ENCODE measurements at places on chromosomes 3 and 15.

- no peak for DNase-seq
These were observed 264.9 kb downstream of the EBLN2 start for GRCh38 chr3:73326396-73326795.

DNA sequence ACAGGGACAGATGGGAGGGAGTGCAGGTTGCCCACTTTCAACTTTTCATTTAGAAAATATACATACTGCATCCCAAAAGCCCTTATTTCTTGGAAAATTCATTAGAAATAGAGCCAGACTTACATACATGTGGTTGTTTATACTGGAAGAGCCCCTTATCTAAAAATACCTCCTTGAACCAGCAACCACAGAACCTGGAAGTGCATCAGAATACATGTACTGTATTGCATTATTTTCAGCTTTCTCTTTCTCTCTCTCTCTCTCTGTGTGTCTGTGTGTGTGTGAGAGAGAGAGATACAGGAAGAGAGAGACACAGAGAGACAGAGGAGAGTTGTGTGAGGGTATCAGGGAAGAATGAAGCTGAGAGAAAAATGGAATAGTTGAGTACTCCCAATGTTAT lies 29.5 kb upstream of the LSAMP start:
- DNase-seq, result no peak

DNA sequence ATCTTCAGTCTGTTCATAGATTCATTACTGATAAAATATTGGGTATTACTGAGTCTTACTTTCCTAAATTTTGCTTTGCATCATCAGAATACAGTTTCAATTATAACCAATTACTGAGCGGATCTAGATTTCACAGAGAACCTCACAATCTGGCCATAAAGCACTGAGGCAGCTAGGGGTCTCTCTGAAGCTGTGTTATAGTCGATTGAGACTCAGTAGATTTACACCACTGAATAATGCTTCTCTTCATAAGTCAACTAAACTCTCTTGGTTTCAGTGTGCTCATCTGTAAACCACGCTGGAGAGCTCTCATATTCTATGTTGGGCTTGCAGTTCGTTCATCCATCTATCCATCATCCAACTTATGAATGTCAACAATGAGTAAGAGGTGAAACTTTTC lies 180.6 kb downstream of the GREM1 start:
- DNase-seq, result no peak

DNA sequence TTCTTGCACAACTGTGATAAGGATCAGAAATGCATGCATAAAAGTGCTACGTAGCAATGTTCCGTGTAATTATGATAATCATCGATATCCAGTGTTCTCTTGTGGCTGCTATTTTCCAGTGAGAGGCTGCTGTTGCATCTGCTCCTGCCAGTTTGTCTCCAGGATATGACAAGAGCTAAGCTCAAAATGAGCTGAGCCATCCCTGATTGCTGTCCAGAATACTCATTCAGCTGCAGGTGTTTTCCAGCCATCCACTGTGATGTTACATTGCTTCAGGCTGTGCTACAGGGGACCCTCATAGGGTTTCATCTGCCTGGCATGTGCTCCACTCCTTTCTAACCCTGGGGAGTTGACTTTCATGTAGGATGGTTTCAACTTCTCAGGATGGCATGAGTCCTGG lies 976.0 kb downstream of the ROBO1 start:
- no peak for DNase-seq

GRCh38 chr3:51721062-51721745 lies 14.3 kb downstream of the GRM2 start:
- DNase-seq, result no peak

DNA sequence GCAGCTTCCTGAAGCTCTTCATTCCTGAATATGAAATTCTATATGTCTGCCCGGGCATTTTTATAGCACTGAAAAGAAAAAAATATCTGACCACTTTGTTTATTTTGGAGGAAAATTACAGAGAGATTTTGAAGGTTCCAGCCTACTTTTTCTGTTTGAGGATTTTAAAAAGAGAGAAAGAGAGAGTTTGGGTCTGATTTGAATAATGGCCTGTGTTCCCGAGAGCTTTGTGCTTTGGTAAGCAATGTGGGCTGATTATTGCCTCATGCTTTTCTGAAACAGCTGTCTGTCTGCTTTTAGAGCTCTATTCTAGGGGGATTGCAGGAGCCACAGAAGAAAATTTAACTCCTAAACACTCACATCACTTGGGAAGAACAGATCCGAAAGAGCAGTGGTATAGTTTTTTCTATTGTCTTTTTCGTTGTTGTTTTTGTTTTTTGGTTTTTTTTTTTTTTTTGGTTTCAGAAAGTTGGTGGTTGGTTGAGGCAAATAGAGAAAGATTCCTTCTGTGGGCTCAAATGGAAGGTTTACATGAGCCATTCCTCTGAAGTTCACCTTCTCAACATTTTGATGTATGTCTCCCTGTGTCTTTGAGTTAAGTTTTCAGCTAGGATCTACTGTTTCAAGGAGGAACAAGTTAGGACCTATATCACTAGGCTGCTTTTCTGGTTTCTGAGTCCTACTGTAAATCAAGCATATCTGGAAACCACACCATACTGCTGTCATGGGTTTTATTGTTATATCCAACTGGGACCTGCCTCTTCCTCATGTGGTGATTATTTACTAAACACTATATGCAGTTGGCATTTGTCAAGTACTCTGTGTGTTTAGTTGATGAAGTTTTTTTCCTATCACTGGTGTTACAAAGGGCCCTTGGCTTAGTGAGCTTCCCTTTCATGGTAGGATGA lies 178.9 kb downstream of the KCNMB2 start:
- no peak for DNase-seq

DNA sequence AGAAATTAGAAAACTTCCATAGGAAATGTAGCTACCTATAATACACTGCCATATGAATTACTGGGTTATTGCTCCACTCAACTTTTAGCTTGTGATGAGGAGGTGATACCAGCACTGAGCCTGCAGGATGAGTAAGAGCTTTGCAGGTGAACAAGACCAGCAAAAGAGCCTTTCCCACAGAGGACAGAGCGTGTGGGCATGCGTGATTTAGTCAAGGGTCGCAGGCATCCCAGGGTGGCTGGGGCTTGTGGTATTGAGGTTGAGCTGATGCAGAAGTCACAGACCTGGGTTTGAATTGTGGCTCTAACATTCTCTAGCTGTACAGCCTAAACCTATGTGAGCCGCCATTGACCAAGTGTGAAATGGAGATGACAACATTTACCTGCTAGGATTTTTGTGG lies 5.6 kb downstream of the NRROS start:
- DNase-seq, result no peak

DNA sequence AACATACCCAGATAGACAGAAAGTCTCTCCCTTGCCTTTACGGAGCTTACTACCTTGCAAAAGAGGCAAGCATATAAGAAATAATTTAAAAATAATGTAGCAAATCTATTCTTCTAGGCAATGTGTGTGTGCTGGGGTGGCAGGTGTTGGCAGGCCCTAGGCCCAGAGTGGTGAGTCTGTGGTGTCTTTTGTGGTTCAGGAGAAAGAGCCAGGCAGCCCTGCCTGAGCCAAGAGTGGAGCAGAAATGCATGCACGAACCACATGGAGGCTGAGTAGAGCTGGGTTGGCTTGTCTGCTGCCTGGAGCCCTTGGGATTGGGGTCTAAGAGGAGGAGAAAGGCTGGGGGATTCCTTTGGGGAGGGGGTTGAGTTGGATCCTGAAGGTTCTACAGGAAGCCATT lies 70.2 kb upstream of the MYZAP start:
- DNase-seq, result no peak

DNA sequence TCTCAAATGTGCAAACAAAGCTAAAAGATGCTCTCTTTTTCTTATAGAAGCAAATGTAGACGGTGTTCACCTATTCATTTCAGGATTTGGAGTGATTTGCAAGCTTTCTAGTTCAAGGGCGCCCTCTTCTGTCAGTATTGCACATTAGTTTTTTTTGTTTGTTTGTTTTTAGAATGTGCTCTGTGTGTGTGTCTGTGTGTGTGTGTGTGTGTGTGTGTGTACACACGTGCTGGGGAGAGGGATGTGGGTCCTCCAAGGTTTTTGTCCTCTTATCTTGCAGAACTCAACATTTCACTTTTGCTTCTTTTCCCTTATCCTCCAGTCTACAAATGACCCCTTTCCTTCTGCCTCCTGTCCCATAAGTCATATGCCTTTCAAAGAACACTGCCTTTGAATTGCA lies 23.5 kb downstream of the DNAH1 start:
- DNase-seq, result no peak

DNA sequence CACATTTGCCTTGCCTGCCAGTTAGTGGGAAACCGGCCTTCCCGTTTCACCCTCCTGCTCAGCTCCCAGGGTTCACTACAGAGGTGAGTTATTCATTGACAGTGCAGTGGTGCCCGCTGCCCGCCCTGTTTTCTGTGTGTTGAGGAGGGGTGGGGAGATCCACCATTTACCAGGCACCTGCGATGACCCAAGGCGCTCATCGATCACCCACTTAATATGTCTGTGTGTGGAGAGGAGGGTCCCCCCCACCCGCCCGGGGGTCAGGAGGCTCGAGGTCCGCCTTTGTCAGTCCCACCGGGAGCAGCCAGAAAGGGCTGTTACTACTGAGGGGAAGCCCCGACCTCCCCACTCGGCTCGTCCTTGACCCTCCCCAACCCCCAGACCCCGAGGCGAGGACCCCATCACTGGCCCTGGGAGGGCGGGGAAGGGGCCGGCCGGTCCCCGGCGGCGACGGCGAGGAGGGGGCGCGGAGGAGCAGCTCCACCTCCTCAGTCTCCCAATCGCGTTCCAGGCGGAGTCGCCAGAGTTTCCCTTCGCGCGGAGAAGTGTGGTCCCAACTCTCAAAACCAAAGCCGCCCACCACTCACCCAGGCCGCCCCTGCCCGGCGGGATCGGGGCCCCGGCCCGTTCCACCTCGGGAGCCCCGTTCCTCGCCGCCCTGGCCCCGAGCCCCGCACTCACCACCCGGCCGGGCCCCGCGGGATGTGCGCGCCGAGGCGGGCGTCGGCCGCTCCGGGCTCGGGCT lies 1.1 kb downstream of the PLXNB1 start:
- DNase-seq, result no peak

GRCh38 chr3:20406611-20407011 lies 220.6 kb upstream of the SGO1 start:
- DNase-seq, result no peak

- DNase-seq, result no peak
These were observed 17.9 kb upstream of the RPLP1 start for GRCh38 chr15:69434679-69435078.

DNA sequence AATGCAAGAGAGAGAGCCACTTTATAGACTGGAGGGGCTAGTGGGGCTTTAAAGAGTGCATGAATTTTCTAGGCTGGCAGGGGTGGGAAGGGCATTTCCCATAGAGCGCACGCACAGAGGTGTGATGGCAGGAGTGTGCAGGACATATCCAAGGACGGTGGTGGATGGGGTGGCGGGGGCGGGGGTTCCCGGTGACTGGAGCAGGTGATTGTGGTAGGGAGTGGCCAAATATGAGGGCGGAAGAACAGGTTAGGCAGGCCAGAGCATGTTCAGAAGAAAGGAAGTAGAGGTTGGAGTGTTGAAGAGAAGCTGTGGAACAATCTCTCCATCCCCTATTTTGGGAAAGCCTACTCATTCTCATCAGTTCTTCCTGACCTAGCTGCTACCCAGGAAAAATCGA lies 18.1 kb downstream of the FAM81A start:
- DNase-seq, result no peak

DNA sequence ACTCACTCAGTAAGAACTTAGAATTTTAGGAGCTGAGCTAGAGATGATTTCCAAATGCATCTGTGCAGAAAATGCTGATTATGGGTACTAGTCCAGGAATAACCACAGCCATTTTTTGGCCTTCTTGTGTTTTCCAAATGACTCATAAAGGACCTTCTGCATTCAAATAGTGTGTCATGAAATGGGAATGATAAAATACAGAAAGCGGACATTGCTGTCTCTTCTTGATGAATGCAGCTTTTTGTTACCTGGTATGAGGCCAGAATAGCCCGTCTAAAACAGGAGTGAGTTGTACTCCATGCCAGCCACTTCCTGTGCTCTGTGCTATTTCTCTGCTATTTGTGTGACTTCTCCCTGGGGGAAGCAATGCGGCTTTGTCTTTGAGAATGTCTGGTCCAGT lies 20.5 kb upstream of the FRMD5 start:
- DNase-seq, result no peak

DNA sequence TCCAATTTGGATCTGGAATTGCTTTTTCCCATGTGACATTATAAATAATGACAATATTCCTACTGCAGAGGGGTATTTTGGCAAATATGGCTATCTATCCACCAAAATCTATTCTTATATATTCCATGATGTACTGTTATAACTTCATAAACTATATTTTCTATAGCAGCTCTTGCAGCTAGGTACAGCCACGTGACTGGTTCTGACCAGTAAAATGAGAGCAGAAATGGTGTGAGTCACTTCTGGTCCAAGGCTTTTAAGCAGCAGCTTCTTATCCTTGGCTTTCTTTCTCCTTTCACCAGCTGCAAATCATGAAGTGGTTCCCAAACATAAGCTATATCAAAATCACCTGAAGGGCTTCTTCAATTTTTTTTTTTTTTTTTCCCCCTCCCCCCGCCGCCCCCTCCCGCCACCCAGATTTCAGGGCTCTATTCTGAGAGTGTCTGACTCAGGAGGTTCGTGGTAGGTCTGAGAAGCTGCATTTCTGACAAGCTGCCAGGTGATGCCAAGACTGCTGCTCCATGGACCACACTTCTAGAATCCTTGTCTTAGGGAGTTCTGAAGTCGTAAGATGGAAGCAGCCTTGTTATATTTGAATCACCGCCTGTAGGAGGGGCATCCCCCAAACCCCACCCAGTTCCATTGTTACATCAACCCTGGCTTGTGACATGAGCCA lies 357.5 kb downstream of the CHST2 start:
- DNase-seq, result no peak

DNA sequence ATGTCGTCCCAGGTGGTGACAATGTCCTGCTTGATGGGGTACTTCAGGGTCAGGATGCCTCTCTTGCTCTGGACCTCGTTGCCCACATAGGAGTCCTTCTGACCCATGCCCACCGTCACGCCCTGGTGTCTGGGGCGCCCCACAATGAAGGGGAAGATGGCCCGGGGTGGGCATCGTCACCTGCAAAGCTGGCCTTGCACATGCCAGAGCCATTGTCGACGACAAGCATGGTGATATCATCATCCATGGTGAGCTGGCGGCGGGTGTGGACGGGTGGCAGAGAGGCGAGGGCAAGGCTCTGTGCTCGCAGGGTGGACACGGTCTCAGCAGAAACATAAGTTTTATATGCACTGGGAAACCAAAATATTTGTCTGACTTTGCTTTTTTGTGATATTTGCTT lies 163.1 kb downstream of the WDR76 start:
- no peak for DNase-seq

DNA sequence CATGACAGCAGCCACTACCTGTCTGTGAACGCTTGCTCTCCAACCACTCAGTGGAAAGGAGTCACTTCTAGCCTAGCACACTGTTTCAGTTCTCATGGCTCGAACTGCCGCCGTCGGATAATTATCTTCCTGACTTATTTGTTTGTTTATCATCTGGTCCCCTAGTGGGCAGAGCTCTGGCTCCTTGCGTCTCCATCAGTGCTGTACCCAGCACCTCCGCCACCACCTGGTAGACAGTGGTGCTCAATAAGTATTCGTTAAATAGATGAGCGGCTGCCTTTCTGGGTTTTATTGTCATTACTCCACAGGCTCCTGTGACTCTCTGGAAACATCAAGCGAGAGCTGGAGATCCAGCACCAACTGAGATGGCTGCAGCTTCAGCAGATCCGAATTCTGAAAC lies 297.5 kb downstream of the NTRK3 start:
- DNase-seq, result no peak

All from esophagus squamous epithelium (tissue), 5 donors.